Right ventricle myocardium inferior (tissue), 1 donor: ENCODE measurements at places on chromosomes 5 and 9. TPM values are rescaled to one million over a fixed set of nuclear protein-coding genes. Genes with fewer than 3 reads are reported as not detected.
A peak's percentile ranks its signal among the peaks of the same experiment; 100 is the strongest.

PAIP1 gene
- 130 TPM for total RNA-seq

SPINK4 gene
- not detected for total RNA-seq

- no peak for DNase-seq
Observed at GRCh38 chr9:21205204-21205603, 1.7 kb downstream of the IFNA10 start.

TEX48 gene
- not detected for total RNA-seq

NDOR1 gene
- total RNA-seq, result 5.9 TPM

GRCh38 chr5:68817632-68818031, 276.2 kb upstream of the SLC30A5 start:
- no peak for DNase-seq

GRCh38 chr5:62680121-62680520, 101.5 kb downstream of the LRRC70 start:
- DNase-seq, result no peak

DNA sequence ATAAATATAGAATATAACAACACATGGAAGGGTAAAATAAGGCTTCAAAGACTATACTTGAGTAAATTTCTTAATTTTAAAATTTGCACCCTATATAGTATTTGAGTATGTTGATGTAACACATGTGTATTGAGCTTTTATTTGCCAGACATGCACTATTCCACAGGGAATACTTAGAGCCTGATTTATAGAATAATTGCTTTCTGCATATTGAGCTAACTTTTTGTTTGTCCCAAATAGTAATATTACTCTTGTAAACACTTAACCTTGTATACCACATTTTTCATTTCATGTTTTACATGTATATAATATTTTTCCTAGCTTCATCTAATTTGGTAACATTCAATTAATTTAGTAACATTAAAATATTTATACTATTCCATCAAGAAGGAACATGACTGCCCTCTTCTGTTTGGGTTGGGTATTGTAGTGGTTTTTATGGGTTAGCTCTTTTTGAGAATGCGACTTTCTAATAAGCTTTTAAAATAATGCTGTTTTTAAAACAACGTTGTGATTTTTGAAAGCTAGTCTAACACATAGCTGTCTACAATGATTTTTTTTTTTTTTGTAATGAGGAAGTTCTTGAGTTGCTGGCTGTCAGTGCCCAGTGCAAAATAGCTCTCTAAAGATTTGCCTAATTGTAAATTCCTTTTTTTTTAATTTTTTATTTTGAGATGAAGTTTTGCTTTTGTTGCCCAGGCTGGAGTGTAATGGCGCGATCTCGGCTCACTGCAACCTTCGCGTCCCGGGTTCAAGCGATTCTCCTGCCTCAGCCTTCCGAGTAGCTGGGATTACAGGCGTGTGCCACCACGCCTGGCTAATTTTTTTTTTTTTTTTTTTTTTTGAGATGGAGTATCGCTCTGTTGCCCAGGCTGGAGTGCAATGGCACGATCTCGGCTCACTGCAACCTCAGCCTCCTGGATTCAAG, 4.8 kb downstream of the SUB1 start:
- no peak for DNase-seq

HRH2 gene
- total RNA-seq, result 46.6 TPM

GRCh38 chr5:14528115-14528514, 53.5 kb upstream of the OTULINL start:
- DNase-seq, result no peak

DNA sequence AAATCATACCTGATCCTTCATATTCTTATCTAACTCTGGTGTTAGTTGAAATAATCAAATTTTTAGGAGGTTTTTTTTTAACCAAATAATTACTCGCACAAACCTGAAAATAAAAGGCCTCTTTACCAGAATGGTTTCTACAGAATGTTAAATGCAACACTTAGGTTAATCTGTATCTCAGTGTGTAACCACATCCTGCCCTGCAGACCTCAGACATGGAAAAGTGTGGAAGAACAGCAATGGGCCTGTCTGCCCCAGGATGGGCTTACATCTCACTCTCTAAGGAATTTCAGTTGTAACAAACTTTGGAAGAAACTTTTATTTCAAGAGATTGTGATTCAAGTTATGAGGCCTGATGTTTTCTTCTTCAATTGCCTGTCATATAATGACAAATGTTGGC, 32.5 kb upstream of the MIER3 start:
- DNase-seq, result no peak

CRB2 gene
- total RNA-seq, result 0.08 TPM

MATR3 gene
- total RNA-seq, result 120 TPM

- no peak for DNase-seq
Observed at GRCh38 chr9:110183208-110184145, 24.5 kb downstream of the C9orf152 start.

GRCh38 chr5:109099081-109099480, 310.7 kb downstream of the PJA2 start:
- no peak for DNase-seq

GRCh38 chr5:14420101-14420811, 161.3 kb upstream of the OTULINL start:
- DNase-seq, result no peak

GRCh38 chr5:71384706-71385105, 70.7 kb upstream of the BDP1 start:
- no peak for DNase-seq

- DNase-seq, result no peak
Observed at GRCh38 chr9:137286975-137287383, 9.5 kb downstream of the TOR4A start.

ARHGEF37 gene
- total RNA-seq, result 32.2 TPM

SERF1A gene
- 6.7 TPM for total RNA-seq

DNA sequence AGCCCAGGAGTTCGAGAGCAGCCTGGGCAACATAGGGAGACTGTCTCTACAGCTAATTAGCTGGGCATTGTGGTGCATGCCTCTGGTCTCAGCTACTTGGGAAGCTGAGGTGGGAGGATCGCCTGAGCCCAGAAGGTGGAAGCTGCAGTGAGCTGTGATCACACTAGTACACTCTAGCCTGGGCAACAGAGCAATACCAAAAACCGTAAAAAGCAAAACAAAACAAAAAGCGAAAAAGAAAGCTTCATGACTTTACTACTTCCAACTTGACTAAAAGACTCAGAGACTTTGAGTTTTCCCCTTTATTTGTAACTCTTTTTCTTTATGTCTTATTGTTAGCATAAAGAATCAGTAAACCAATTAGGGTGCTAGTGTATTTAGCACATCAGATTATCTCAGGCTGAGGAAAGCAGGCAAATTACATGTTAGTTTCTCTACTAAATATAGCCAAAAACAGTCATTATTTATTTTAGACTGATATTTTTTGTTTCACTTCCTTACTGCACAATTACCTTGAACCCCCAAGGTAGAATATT, 5.4 kb downstream of the RAD17 start:
- no peak for DNase-seq

- no peak for DNase-seq
Observed at GRCh38 chr9:15370466-15371447, 51.9 kb upstream of the SNAPC3 start.

DNA sequence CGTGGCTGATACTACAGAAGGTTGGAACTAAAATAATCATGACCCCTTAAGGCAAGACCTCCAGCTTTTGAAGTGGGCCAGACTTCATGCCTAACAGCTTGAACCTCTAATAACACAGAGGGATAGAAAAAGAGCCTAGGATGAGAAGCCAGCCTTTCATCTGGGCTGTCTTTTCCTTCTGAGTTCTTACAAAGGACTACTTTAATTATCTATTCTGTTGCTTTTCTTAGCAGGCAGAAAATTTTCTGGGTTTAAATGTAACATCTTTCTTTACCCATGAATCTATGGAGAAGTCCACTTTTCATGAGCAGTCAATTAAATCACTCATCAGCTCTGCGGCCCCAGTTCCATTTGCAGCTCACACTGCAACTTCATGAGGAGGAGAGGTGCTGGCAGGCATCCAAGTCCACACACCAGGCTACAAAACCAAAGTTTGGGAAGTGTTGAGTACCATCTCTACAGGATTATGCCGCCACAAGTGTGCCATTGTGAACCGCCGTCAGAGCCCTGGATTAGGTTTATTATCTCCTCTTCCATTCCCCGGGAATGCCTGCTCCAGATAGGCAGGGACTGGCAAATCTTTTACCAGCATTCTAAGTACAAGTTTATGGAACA, 192.0 kb downstream of the TLE4 start:
- DNase-seq, result no peak

GABRA1 gene
- total RNA-seq, result not detected

FAM153A gene
- total RNA-seq, result 1.4 TPM

DNA sequence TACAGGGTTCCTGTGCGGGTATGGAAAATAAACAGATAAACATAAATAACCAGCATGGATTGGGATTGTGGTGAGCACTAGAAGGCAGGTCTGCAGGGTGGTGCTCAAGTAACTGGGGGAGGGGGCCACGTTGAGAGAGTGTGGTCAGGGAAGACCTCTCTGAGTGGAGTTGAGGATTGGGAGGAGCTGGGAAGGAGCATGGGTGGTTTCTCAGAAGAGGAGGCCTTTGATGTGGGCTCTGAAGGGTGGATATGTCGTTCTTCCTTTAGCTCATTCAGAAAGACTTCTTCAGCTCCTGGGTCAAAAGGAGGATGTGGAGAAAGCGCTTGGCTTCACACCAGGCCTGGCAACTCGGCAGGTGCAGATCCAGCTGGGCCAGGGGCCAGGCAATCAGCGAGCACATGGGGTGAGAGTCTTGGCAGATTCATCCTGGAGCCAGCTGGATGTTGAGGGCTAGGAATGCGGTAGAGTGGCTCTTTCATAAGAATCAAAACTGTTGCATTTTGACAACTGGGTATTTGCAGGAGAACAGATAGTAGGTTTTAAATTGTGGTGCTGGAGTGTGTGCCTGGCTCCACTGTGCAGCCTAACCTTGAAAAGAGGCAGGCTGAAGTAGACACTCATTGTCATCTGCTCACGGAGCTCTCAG, 71.7 kb downstream of the PCSK5 start:
- DNase-seq, result peak; percentile 71

DNA sequence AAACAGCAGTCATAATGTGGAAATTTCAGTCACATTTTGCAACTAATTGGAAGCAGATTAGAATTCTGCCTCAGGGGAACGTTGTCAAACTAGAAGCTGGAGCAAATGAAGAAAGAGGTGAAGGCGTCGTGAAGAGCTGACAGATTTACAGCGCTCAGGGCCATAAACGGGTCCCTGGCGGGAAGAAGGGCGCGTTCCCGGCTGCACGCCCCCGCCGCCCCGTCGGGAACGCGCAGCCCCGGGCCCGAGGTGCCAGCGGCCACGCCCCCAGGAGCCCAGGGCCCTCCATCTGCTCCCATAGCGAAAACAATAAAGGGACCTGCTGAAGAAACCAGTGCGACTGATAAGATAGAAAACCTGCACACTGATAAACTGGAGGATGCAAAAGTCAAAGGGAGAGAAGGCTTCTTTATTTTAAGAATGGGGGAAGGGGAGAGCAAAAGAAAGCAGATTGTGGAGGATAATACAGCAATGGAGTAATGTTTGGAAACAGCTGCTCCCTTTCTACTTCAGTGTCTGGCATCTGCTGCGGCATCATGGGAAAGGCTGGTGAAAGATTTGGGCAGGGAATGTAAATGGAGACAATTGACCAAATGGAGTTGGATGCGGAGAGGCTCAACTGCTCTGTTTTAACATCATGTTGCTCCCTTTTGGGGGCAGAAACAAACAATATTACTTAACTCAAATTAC, 11.1 kb downstream of the ZNF608 start:
- no peak for DNase-seq

FABP6 gene
- total RNA-seq, result 3.5 TPM

- no peak for DNase-seq
Observed at GRCh38 chr5:158354958-158355357, 496.0 kb upstream of the CLINT1 start.

PCDHB14 gene
- 4.1 TPM for total RNA-seq

GRCh38 chr5:103573411-103573810, 10.8 kb upstream of the NUDT12 start:
- DNase-seq, result no peak

- DNase-seq, result no peak
Observed at GRCh38 chr5:63959177-63959982, 2.9 kb downstream of the HTR1A start.

DNA sequence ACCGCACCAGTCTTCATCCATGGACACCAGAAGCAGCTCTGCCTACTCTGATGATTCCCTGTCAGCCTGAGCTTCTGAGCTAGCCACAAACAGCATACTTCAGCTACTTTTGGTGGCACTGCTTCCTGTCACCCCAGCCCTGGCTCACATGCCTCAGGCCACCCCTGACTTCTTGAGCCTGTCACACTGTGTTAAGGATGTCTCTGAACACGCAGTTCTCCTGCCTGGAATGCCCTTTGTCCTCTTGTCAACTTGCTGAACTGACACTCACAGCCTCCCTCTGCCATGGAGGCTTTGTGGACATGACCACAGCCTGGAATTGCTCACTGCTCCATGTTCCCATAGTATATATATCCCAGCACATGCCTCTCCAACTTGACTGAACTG, 7.2 kb downstream of the MACROH2A1 start:
- peak; percentile 76 for DNase-seq

GRCh38 chr5:40315126-40315525, 364.6 kb upstream of the PTGER4 start:
- no peak for DNase-seq

IL5 gene
- not detected for total RNA-seq

DNA sequence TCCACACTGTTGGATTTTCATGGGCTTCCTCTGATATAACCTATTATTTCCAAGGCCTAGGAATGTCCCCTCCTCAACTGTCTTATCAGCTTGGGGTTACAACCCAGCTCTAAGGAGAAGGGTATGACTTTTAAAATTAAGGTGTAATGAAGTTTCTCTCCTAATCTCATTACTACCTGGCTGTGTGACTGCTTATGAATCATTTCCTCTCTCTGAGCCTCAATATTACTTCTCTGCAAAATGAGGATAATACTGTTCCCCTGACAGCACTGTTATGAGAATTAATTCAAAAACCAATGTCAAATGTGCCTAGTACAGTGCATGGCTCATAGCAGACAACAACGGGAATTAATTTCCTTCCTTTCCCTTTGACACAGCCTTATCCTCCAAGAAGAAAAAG, 118.9 kb downstream of the NR6A1 start:
- no peak for DNase-seq

- DNase-seq, result no peak
Observed at GRCh38 chr5:175202463-175203068, 241.4 kb downstream of the DRD1 start.

OGN gene
- total RNA-seq, result 9.3 TPM

DNA sequence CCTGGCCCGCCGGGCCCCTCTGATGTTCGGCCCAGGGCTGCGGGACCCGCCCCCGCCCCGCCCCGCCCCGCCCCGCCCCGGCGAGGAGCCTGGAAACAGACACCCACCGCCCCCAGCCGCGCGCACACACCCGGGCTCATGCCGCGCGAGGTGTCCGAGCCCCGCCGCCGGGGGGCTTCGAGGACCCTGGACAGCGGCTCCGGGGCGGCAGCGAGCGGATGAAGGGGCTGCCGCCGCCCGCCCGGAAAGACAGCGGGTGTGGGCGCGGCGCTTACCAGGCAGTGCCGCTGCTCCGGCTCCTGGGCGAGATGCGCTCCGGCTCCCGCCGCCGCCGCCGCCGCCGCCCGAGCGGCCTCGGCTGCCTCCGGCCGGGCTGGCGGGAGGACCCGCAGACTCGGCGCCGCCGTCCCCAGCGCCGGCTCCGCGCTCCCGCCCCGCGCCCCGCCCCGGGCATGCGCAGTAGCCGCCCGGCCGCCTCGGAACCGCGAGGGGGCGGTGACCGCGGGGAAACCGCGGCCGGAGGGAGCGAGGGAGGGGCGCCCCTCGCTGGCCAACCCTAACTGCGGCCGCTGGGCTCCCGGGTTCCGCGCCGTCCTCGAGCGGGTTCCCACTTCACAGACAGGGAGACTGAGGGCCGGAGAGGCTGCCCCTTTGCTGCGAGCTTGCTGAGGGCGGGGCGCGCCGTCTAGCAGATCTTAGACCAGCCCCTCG, at the start of gene GPRIN1:
TSS of gene GPRIN1 (minus strand) at position 433 of the 711 bp plus-strand sequence. CDS start 10,322 bp downstream, outside the sequence.
- no peak for DNase-seq
